Activated CD4-positive, alpha-beta T cell treated with anti-CD3 and anti-CD28 coated beads, Interleukin-2, Interleukin-4, amounts not matched to agents 100 ng/mL and 50 ng/mL, durations not matched to agents 16 hours and 8 hours (primary cell): ENCODE measurements at places on chromosomes 2 and 18.

GRCh38 chr18:51953521-51953920 lies 386.5 kb upstream of the DCC start:
- no peak for DNase-seq

DNA sequence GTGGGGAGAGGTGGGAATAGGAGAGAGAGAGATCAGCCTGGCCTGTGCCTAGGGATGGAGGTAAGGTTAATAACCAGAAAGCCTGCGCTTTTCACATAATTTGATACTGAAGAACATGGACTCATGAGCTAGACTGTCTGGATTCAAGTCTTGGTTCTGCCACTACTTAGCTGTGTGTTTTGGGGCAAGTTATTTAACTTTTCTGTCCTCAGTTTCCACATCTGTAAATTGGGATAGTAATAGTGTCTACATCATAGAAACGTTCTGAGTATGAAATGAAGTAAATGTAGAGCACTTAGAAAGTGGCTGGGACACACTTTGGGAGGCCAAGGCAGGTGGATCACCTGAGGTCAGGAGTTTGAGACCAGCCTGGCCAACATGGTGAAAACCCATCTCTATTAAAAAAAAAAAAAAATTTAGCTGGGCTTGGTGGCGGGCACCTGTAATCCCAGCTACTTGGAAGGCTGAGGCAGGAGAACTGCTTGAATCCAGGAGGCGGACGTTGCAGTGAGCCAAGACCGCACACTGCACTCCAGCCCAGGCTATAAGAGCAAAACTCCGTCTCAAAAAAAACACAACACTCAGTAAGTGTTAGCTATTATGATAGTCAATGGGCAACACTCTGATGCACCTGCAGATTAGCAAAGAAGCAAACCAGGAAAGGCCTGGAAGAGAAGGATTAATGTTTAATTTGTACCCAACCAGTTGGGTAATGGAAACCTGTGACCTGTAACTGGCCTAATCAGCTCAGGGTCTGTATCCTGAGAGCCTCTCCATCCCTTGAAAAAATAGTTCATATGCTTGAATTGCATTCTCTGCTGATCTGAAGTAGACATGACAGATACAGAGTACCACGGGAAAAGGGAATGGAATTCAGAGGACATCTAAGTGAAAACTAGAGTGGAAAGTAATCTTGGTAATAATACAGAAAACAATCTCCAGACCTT lies 6.8 kb downstream of the GALM start:
- DNase-seq: no peak

DNA sequence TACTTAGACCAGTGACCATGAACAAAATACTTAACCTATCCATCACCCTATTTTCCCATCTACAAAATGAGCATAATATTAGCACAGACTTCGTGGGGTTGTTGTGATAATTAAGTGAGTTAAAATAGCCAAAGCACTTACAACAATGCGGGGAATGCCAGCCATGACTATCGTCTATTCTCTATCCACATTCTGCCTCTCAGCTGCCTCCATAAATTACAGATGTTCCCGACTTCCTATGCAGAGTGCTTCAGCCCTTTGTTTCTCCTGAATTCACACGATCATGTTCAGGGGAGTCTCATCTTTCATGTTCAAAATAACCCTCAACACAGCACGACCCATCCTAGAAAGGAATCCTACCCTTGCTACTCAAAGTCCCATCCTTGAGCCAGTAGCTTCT lies 211.6 kb downstream of the EN1 start:
- no peak for DNase-seq

DNA sequence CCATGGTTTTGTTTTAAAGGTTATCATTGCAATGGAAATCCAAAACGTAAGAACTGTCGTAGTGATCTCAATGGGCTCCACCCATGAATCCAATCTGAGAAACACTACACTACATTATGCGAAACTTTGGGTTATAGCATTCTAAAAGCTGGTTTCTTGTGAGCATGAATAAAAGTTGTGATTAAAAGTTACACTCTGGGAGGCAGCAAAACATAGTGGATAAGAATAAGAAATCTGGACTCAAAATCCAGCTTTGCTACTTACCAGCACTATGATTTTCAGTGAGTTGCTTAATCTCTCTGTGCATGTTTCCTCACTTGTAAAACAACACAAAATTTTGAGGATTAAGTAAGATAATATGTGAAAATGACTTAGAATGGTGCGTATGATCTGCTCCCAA lies 25.7 kb upstream of the THOC1 start:
- DNase-seq: no peak
